ENCODE measurements at places on chromosomes 13 and 19. TPM values are rescaled to one million over a fixed set of nuclear protein-coding genes. Genes with fewer than 3 reads are reported as not detected.

The RAX2 gene
- total RNA-seq, result not detected

The ANKLE1 gene
- 0.36 TPM for total RNA-seq

The CGB8 gene
- total RNA-seq, result 2.5 TPM

The SSC5D gene
- 0.58 TPM for total RNA-seq

The PAN3 gene
- total RNA-seq, result 7.1 TPM

The ZNF541 gene
- total RNA-seq, result not detected

The CEACAM8 gene
- not detected for total RNA-seq

The XRCC1 gene
- 25.4 TPM for total RNA-seq

The CD209 gene
- total RNA-seq, result not detected

The KLK15 gene
- total RNA-seq, result not detected

The ALG5 gene
- total RNA-seq, result 36.5 TPM

The APOC4 gene
- total RNA-seq, result not detected

The GPR12 gene
- total RNA-seq, result not detected

The TTYH1 gene
- total RNA-seq, result 0.16 TPM
